ENCODE measurements at places on chromosomes 4 and X.

GRCh38 chr4:74415602-74416300 is 29.2 kb upstream of the AREG start:
- DNase-seq, result no peak

DNA sequence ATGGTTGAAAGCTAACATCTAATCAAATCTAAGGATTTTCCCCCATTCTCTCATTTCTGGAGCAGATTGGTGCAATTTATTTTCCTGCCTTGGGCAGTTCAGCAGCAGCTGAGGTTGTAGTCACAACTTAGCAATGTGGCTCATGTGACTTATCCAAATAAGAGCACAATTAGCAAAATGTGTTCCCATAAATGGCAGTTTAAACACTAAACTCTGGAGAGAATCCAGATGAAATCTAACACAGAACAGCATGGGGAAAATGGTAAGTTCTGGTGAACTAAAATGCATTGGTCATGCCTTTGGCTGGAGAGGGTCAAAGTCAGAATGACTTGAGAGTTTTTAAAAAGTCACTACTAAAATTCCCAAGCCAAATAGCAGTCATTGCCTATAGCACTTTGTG is 422.6 kb upstream of the DIPK2B start:
- no peak for DNase-seq

- DNase-seq, result no peak
Observed at GRCh38 chr4:71683309-71683708, 100.6 kb downstream of the GC start.

DNA sequence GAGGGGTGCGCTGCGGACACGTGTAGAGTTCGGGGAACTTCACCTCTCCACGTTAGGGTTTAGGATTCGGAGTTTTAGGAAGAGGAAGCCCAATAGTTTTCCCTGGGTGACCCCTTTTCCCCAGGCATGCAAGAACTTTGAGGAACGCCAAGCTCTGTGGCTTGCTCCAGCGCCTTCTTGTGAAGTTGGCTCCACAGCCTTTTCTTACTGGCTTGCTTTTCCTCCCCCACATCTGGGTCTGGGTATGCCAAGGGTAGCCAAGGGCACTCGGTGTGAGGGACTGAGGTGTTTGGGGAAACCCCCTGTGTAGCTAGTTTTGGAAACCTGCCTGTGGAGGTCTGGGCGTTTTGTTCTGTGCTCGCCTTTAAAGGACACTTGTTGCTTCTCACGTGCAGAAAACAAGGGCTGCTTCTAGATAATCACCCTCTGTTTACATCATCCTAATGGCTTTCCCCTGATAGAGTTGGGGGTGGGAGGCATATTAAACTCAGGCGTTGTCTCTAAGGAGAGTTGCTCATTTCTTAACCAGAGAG is 746 bp downstream of the EDNRA start:
- no peak for DNase-seq

DNA sequence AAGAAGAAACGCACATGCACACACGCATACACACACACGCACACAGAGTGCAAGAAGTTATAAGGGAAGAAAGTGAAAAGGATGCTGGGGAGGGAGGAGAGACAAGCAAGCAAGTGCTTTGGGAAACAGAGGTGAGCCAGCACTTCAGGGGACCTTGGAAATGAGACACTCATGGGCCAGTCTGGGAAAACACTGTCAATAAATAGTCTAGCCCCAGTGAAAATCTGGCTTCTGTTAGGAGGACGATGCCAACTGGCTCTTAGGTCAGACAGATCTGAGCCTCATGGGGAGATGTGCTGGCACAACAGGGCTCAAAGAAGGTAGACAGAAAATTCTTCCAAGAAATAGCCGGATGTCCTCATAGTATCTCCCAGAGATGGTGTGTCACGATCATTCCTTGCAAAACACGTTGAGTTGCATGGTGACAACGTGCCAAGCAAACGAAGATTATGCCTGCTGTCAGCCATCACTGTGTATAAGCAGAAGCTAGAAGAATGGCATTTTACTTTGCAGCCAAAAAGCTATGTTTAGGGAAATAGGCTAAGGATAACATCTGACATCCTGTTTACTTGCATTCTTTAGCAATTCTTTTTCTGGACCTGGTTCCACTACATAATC is 557 bp upstream of the ARHGEF6 start:
- DNase-seq, result no peak

DNA sequence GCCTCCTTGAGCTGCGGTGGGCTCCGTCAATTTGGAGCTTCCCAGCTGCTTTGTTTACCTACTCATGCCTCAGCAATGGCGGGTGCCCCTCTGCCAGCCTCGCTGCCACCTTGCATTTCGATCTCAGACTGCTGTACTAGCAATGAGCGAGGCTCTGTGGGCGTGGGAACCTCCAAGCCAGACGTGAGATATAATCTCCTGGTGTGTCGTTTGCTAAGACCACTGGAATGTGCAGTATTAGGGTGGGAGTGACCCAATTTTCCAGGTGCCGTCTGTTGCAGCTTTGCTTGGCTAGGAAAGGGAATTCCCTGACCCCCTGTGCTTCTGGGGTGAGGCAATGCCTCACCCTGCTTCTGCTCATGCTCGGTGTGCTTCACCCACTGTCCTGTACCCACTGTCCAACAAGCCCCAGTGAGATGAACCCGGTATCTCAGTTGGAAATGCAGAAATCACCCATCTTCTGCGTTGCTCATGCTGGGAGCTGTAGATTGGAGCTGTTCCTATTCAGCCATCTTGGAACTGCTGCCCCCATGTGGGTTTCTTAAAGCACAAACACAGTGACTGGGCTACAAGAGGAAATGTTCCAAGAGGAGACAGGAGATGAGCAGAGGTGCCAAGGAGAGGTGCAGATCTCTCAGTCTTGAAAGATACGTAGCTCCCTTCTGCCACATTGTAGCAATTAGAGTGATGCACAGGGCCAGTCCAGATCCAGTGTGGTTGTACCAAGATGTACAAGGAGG is 193.0 kb upstream of the IGFBP7 start:
- DNase-seq, result no peak
